Stimulated activated CD4-positive, alpha-beta T cell treated with anti-CD3 and anti-CD28 coated beads, Interleukin-4, amount 100 ng/mL, for 1 hour (primary cell): ENCODE measurements at places on chromosomes 1 and 21.
A peak's percentile ranks its signal among the peaks of the same experiment; 100 is the strongest.

- no peak for DNase-seq
These were observed 2.0 kb upstream of the OR2T4 start for GRCh38 chr1:248359415-248359814.

DNA sequence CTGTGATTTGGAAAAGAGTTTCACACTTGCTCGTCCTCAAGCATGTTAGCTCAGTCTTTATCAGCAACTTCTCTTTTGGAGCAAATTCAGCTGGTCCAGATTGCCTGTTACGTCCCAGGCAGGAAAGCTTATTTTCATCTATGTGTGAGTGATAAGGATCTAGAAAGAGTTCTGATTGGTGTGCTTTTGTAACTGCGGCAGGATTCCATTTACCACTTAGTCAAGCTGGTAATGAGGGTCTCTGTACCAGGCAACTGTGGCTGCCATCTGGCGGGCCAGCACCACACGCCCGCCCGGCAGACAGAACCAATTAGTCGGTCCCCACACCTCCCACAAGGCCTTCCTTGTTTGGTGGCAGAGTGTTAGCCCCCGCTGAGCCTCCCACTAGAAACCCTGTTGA lies 21.0 kb downstream of the C1orf87 start:
- no peak for DNase-seq

DNA sequence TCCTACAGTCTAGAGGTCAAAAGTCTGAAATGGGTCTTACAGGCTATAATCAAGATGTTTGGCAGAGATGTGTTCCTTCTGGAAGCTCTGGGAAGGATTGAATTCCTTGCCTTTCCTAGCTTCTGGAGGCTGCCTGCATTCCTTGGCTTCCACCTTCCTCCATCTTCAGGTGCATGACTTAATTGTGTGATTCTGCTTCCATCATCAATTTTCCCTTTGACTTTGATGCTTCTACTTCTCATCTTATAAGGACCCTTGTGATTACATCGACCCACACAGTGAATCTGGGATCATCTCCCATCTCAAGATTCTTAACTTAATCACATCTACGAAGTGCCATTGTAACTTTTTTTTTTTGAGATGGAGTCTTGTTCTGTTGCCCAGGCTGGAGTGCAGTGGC lies 111.4 kb downstream of the UCK2 start:
- no peak for DNase-seq

DNA sequence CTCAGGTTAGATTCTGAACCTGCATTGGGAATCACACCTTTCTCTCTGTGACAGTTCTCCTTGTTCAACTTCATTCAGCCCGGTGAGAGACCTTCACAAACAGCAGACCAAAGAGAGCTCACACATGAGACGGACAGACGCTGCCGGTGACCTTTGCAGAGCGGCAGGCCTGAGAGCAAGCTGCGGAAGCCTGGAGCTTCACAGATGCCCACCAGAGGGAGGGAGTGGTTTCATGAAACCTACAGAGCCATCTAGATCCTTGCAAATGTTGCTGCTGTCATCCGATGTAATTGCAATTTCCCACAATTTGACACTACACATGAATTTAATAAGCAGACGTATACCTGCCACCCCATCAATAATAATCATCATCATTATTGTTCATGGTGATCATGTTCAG lies 39.4 kb downstream of the GRIK3 start:
- no peak for DNase-seq

- no peak for DNase-seq
These were observed 24.1 kb downstream of the METTL13 start for GRCh38 chr1:171805395-171806115.

DNA sequence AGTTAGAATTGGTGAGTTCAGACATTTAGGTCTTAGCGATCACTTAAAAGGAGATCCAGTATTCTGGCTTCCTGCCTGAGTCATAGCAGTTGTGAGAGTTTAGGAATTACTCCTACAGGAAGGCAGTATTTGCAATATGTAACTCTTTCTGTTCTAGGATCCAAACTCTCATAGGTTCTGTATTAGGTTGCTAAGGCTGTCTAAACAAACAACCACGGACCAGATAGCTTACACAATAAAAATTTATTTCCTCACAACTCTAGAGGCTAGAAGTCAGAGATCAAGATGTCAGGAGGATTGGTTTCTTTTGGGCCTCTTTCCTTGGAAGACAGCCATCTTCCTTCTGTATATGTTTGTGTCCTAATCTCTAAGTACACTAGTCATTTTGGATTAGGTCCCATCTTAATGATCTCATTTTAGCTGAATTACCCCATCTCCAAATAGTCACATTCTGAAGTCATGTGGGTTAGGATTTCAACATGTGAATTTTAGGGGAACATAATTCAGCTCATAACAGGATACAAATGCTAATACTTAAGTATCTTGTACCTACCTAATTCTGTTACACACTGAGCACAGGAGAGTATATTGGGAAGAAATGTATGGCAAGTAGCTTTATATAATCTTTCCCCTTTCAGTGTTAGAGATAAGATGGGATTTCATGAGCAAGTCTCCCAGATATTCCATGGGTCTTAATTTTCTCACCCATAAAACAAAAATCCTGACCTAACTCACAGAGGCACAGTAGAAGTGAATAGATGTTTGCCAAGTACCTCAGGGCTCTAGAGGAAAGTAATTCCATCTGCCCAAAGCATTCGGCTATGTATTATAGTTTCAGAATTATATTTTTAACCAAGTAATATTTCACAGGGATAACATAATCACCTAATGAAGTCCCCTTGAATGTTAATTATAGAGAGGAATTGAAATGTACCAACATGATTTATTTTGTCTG lies 144.4 kb downstream of the PTBP2 start:
- no peak for DNase-seq

DNA sequence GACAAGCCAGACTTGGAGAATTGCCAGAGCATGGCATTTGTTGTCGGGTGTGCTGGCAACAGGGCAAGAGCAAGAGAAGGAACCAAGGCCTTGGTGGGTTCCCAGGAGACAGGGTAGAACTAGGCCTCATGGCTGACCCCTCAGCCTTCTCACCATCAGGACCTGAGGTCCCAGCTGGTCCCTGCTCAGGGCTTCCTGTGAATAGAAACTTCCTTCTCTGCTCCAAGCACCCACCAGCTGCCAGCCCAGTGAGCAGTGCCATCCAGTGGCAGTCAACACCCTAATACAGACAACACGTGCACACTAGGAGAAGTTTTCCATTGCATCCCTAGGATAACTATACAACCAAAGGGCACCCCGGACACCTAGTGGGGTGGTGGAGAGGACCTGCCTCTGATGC lies 22.8 kb downstream of the S100A6 start:
- DNase-seq = no peak

GRCh38 chr1:187110351-187110750 lies 281.6 kb downstream of the PLA2G4A start:
- DNase-seq = no peak

DNA sequence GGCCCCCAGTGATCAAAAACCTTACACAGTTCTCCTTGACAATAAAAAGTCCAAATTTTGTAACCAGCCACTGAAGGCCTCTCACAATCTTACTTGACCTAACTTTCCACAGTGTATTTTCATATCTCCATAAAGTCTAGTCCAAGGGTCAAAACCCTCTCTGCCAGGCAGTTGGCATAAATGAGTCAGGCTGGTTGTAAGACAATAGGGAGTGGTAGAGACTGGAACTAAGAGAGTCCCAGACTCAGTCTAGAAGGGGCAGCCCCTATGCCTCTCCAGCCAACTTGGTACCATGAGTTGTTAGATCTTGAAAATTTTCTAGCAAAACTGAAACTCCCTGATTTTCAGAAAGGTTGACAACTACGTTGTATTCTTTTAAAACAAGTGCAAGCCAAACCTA lies 21.0 kb downstream of the KIF21B start:
- DNase-seq = no peak

- DNase-seq = no peak
These were observed 61.9 kb upstream of the C1orf21 start for GRCh38 chr1:184324972-184325371.

DNA sequence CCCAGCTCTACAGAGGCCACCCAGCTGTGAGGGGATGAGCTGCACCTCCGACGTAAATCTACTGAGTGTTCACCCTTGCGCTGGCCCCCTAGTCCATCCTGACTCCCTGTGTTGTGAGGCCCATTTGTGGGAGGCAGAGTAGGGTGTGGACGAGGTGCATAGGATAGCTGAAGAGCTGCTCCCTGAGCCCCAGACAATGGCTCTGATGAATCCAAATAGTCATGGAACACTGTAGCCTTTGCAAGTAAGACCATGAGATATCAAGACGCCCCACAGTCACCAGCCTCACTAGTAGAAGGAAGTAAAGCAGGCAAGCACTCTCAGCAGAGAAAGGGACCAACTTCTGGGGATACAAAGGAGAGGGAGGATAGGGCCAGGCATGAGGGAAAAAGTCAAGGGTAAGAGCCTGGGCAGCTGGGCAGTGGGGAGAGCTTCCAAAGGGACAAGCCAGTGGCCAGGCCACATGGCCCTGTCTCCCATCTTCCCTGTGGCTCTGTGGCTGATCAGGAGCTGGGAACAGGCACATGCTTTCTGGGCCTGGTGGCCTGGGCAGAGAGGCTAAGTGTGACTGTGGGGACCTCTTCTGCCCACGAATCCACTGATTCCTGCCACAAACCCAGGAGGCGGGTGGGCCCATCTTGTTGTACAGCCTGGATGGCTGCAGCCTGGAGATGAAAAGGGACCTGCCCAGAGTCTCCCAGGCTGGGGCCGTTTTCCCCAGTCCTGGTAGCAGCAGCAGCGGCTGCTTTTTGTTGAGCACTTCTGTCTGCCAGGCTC lies 55.5 kb upstream of the EPS8L3 start:
- DNase-seq = no peak

DNA sequence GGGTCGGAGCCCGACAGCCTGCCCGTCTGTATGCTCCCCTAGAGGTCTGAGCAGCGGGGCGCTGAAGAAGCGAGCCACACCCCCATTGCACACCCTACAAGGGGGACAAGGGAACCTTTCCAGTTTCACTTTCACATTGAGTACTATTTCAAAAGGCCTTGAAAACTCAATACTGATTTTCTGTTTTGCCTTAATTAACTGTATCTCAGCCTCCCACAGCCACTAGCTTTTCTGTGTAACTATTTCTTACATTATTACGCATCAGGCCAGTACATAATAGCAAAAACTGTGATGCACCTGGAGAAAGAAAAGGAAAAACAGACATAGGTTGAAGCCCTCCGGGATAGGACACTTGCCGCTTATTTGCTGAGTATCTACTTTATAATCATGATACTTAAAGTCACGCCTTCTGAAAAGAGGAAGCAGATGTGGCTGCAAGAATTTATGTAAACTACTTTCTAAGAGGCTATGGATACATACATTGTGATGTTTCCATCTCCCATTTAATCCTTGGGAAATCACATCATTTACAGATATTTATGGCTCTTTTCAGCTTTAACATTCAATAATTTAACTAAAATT lies 1719.5 kb downstream of the MRPL39 start:
- DNase-seq = peak; percentile 21

DNA sequence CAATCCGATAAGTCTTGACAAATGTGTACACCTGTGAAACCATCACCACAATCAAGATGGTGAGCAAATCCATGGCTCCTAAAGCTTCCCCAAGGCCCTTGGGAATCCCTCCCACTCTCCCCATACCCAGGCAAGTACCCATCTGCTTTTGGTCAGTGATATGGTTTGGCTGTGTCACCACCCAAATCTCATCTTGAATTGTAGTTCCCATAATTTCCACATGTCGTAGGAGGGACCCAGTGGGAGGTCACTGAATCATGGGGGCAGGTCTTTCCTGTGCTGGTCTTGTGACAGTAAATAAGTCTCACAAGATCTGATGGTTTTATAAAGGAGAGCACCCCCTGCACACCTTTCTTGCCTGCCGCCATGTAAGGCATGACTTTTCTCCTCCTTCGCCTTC lies 14.6 kb upstream of the GUCA2B start:
- DNase-seq = no peak

- DNase-seq = no peak
These were observed 49.5 kb downstream of the UTP25 start for GRCh38 chr1:209877087-209877764.

DNA sequence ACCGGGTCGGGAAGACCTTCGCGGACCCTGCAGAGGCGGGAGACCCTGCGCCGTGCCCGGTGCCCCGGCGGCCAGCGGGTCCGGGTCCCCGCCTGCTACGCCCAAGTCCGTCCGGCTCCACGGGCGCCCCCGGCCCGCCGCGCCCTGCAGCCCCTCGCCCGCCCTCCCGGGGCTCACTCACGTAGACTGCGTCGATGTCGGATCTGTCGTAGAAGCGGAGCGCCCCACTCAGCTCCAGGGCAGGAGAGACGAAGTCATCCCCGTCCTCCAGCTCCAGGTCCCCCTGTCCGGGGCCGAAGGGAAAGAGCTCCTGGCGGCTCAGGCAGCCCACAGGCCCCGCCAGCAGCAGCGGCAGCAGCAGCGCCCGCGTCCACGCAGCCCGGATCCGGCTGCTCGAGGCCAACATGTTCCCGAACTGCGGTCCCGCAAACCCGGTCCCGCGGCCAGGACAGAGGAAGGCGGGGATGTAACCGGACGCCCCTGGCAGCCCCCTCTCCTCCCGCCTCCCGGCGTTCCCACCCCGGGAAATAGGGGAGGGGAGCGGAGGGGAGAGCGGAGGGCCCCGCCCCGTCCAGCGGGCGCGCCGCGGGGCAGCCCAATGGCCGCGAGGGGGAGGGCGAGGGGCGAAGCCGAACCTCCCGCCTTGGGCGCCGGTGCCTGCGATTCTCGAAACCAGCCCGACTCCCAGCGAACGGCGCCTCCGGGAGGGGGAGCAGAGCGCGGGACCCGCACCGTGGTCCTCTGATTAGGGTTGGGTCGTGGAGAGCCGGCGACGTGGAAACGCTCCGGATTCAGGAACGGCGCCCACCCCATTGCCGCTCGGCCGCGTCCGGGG lies at the start of gene NID1:
Gene NID1 (minus strand): TSS at position 417 of the 835 bp plus-strand sequence. CDS start 11 bp downstream, at position 406.
- DNase-seq = peak; percentile 28

GRCh38 chr1:197180252-197180878 lies 33.9 kb upstream of the ASPM start:
- DNase-seq = no peak
